Activated CD8-positive, alpha-beta memory T cell treated with anti-CD3 and anti-CD28 coated beads for 24 hours (primary cell): ENCODE measurements at places on chromosomes 3 and 15.

GRCh38 chr15:79090487-79091203 is at the start of gene RASGRF1:
Gene RASGRF1 (minus strand): TSS chr15:79090780. CDS start chr15:79090498, 282 bp downstream.
- DNase-seq = peak; percentile 53

- peak; percentile 7 for DNase-seq
These were observed 40.8 kb downstream of the ITGA11 start for GRCh38 chr15:68391121-68391520.

DNA sequence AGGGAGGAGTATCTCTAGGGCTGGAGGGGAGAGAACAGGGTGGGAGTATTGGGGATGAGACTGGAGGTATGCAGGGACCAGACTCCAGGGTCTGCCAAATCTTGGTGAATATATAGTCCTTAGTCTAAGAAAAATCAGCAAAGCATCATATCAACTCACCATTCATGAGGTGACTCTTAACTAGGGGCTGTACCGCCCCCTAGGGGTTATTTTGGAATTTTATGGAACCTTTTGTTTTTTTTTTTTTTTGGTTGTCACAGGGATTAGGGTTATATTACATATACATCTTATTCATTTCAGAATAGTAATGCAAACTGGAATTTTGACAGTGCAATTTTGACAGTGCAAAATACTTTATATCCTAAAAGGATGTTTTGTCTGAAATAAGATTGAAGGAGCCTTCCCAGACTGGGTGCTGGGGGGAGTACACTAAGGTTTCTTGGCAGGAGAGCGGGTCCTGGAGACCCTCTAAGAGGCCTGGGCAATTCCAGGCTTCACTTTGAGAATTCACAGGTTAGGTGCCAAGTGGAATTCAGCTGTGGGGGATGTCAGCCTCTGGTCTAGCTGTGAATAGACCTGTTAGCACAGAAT is 7.5 kb downstream of the CMTM7 start:
- no peak for DNase-seq

- DNase-seq = no peak
These were observed 106.6 kb downstream of the MYH15 start for GRCh38 chr3:108403686-108404345.

GRCh38 chr3:132549890-132550578 is 47.0 kb upstream of the ACKR4 start:
- peak; percentile 62 for DNase-seq

DNA sequence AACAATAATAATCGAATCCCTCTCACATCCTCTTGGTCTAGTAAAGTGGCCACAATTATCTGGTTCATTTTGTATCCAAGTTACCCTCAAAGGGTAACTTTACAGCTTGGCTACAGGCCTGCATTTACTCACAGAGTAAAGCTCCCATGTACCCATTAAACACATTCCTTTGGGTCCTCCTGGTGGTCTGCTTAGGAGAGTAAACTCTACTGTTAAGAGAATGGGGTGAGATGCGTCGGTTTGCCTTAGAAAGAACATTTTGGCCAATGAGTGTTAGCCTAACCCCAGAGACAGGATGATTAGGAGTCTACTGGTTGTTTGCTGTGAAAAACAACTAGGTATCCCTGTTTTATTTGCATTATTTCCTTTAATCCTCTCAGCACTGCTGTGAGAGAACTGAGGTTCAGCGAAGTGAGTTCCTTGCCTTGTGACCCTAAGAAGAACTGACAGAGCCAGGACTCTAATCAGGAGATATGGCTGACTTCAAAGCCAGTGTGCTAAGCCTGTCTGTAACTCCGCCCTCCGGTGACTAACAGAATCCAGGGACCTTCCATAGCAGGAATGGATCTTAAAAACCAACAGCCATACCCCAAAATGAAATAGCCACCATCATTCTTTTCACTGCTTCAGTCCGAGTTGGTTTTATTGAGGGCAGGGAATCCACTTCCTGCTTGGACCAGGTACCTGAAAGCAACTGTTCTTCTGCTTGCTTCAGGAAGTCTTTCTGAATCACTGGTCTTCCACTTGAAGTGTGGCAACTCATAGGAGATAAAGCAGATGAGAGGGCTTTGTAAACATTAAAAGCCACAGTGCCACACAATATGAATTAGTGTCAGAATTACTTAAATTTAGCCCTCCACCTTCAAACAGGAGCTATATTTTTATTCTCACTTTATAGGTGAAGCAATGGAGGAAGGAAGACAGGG is 317.3 kb upstream of the WNT5A start:
- no peak for DNase-seq

DNA sequence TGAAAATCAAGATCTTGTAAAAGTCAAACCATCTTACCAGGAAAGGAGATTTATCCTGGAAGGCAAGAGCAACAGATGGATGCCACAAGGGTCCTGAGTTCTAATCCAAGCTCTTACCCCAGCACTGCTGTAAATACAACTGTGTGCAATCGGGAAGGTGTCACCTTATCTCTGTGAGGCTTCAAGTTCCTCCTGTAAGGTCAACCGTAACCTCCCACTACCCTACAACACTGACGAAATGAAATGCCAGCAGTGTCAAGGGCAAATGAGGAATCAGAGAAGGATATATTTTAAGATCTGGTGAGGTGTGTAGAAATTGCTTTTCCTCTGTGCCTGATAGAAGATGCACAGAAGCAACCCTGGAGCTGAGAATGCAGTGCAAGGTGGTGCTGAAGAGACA is 207.8 kb downstream of the NTRK3 start:
- DNase-seq = no peak
